Keratinocyte (primary cell): ENCODE measurements at places on chromosomes 4 and X.

- no peak for DNase-seq
- no peak overlapping the region for H3K4me3 ChIP-seq
- peak overlapping the region; percentile 56 for H3K27ac ChIP-seq
- H3K4me1 ChIP-seq, result peaks cover 7% of the 10 kb centered on the region
- H3K27me3 ChIP-seq, result no peaks in the 10 kb centered on the region
Observed at GRCh38 chr4:38967260-38968095, 64.7 kb downstream of the TMEM156 start.

DNA sequence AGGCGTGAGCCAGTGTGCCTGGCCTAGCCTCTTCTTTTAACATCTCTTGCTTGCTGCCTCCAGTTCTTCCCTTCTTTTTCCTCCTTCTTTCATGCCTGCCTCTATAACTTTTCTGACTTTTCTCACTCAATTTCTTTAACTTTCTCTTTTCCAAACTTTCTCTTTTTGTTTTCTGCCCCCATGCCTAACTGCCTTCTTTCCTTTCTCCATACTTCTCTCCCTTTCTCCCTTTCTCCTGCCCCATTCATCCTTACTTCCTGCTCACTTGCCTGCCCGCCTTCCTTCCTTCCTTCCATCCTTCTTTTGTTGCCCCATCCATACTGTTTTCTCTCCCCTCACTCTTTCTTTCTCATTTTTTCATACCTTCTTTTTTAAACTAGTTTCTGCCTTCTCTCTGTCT, 105.2 kb downstream of the RBMX2 start:
- no peak for DNase-seq
- H3K27me3 ChIP-seq, result no peaks in the 10 kb centered on the region
- H3K4me1 ChIP-seq, result no peaks in the 10 kb centered on the region
- H3K4me3 ChIP-seq, result no peak overlapping the region

DNA sequence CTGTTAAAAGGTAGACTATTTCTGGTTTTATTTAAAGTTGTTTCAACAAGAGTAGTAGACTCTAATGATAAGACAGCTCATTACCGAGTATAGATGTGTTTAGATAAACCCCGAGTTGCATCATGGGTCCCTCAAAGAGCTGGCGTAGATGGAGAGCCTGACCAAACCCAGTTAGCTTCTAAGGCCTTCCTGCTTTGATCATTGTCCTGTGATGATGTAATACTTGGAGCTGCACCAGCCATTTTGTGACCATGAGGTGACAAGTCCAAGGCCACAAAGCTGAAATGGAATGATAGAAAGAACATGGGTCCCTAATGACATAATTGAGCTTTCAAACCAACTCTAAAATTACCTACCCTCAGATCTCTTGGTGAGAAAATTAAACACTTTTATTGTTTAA, 66.6 kb upstream of the TAB3 start:
- no peaks in the 10 kb centered on the region for H3K27me3 ChIP-seq
- no peak overlapping the region for H3K27ac ChIP-seq
- H3K4me1 ChIP-seq, result no peaks in the 10 kb centered on the region
- no peak overlapping the region for H3K4me3 ChIP-seq
- no peaks in the 10 kb centered on the region for H3K36me3 ChIP-seq

- no peak for DNase-seq
- no peaks in the 10 kb centered on the region for H3K36me3 ChIP-seq
- no peaks in the 10 kb centered on the region for H3K27me3 ChIP-seq
- H3K4me1 ChIP-seq, result no peaks in the 10 kb centered on the region
Observed at GRCh38 chrX:32644476-32645245, 566.7 kb downstream of the DMD start.

- DNase-seq, result no peak
- no peak overlapping the region for H3K4me3 ChIP-seq
- H3K27me3 ChIP-seq, result peaks cover 3% of the 10 kb centered on the region
- no peaks in the 10 kb centered on the region for H3K36me3 ChIP-seq
- peaks cover 32% of the 10 kb centered on the region for H3K4me1 ChIP-seq
Observed at GRCh38 chrX:72621163-72621562, 48.5 kb upstream of the HDAC8 start.

- H3K27ac ChIP-seq, result no peak overlapping the region
- H3K36me3 ChIP-seq, result no peaks in the 10 kb centered on the region
- no peak for DNase-seq
- no peaks in the 10 kb centered on the region for H3K27me3 ChIP-seq
- no peaks in the 10 kb centered on the region for H3K4me1 ChIP-seq
- H3K4me3 ChIP-seq, result no peak overlapping the region
Observed at GRCh38 chr4:6591313-6591712, 16.3 kb downstream of the MAN2B2 start.

- H3K4me3 ChIP-seq, result no peak overlapping the region
- H3K36me3 ChIP-seq, result no peaks in the 10 kb centered on the region
- no peak for DNase-seq
- H3K27ac ChIP-seq, result no peak overlapping the region
Observed at GRCh38 chr4:185859111-185859510, 47.1 kb upstream of the SORBS2 start.

DNA sequence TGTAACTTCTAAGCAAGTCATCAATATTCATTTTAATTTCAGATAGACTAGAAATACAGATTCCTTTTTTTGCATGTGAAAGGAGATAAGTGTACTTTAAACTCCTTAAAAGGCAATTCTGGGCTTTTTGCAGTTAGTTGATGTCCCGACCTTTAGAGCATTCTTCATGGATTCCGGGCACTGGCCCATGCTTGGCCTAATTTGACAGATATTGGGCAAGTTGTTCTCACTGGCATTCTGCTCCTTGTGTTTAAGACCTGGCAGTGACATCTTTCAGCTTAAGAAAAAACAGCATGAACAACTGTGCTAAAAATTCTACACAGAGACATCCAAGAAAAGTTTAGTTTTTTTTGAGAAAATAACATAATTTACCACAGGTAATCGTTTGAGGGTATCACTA, 1037.2 kb downstream of the PCDH18 start:
- DNase-seq, result no peak
- H3K27ac ChIP-seq, result no peak overlapping the region
- H3K36me3 ChIP-seq, result no peaks in the 10 kb centered on the region
- no peaks in the 10 kb centered on the region for H3K4me1 ChIP-seq

- H3K36me3 ChIP-seq, result no peaks in the 10 kb centered on the region
- H3K27ac ChIP-seq, result no peak overlapping the region
Observed at GRCh38 chr4:149521611-149522425, 293.8 kb downstream of the IQCM start.

GRCh38 chr4:5843573-5844530, 49.0 kb downstream of the CRMP1 start:
- no peak for DNase-seq
- H3K4me3 ChIP-seq, result no peak overlapping the region
- H3K27ac ChIP-seq, result no peak overlapping the region
- no peaks in the 10 kb centered on the region for H3K27me3 ChIP-seq
- no peaks in the 10 kb centered on the region for H3K4me1 ChIP-seq

- H3K27me3 ChIP-seq, result no peaks in the 10 kb centered on the region
- peak; percentile 57 for DNase-seq
- H3K4me1 ChIP-seq, result no peaks in the 10 kb centered on the region
- H3K4me3 ChIP-seq, result no peak overlapping the region
- no peaks in the 10 kb centered on the region for H3K36me3 ChIP-seq
Observed at GRCh38 chr4:53196882-53197771, 168.7 kb downstream of the SCFD2 start.

DNA sequence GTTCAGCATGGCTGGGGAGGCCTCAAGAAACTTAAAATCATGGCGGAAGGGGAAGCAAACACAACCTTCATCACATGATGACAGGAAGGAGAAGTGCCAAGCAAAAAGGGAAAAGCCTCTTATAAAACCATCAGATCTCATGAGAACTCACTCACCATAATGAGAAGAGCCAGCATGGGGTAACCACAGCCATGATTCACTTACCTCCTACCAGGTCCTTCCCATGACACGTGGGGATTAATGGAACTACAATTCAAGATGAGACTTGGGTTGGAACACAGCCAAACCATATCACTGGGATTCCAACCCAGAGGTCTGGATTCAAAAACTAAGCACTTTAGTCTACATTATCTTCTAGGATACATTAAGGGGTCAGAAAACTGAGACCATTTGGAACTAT, 609.6 kb upstream of the SPANXN1 start:
- H3K4me3 ChIP-seq, result no peak overlapping the region
- H3K27ac ChIP-seq, result no peak overlapping the region
- H3K36me3 ChIP-seq, result no peaks in the 10 kb centered on the region
- DNase-seq, result no peak

GRCh38 chr4:84733343-84734033, 150.6 kb downstream of the CDS1 start:
- H3K36me3 ChIP-seq, result peaks cover 9% of the 10 kb centered on the region
- no peak overlapping the region for H3K4me3 ChIP-seq
- DNase-seq, result no peak
- H3K27me3 ChIP-seq, result no peaks in the 10 kb centered on the region

- H3K36me3 ChIP-seq, result no peaks in the 10 kb centered on the region
- no peak overlapping the region for H3K4me3 ChIP-seq
- H3K27me3 ChIP-seq, result no peaks in the 10 kb centered on the region
- no peak for DNase-seq
Observed at GRCh38 chrX:50609796-50610195, 139.2 kb upstream of the DGKK start.

DNA sequence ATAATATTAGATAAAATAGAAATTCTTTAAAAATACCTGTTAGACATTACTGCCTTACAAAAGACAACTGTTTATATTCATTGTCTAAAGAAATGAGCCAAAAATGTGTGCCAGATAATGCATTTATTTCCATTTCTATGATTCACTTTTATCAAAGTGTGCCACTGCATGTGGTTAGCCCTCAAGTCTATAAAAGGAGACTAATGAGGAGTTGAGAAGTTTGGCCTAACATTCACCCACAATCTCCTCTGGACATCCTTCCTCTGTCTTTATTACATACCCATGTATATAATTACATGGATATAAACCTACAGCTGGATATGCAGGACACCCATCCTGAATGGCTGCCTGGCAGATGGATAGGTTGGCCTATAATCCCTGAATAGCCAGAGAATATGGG, 42.6 kb upstream of the PDE5A start:
- no peak overlapping the region for H3K4me3 ChIP-seq
- H3K36me3 ChIP-seq, result no peaks in the 10 kb centered on the region
- H3K4me1 ChIP-seq, result no peaks in the 10 kb centered on the region
- no peaks in the 10 kb centered on the region for H3K27me3 ChIP-seq
- no peak overlapping the region for H3K27ac ChIP-seq
- no peak for DNase-seq

GRCh38 chr4:154014407-154015321, 225.8 kb upstream of the SFRP2 start:
- no peaks in the 10 kb centered on the region for H3K36me3 ChIP-seq
- H3K4me1 ChIP-seq, result no peaks in the 10 kb centered on the region
- DNase-seq, result no peak
- no peak overlapping the region for H3K4me3 ChIP-seq
- no peak overlapping the region for H3K27ac ChIP-seq

DNA sequence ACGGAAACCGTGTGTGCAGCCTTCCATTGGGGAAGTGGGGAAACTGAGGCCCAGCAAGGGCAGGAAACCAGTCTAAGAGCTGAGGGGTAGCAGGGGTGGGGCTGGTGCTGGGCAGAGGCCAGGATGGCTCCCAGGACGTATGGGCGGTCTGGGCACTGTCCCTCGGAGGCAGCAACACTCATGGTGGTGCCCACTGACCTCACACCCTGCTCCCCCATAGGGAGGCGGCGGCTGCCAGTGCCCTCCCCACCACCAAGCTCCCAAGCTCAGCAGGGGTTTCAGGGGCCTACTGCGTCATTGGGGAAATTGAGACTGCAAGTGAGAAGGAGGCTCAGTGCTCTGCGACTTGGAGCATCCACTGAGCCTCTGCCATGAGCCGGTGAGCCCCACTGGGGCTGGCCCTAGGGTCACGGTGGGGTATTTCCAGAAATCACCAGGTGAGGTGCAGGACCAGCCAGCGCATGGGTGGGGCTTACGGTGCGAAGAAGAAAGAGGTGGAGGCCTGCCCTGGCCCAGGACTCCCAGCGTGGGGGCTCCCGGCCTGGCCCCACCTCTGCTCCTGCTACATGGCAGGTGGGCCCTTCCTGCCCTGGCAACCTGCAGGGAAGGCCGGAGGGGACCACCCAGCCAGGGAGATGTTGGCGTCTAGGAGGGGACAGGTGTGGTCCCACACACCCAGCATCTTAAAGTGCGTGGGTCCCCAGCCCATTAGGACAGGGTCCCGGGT, 915 bp downstream of the MSANTD1 start:
- no peak for DNase-seq
- H3K4me3 ChIP-seq, result no peak overlapping the region
- no peaks in the 10 kb centered on the region for H3K36me3 ChIP-seq

DNA sequence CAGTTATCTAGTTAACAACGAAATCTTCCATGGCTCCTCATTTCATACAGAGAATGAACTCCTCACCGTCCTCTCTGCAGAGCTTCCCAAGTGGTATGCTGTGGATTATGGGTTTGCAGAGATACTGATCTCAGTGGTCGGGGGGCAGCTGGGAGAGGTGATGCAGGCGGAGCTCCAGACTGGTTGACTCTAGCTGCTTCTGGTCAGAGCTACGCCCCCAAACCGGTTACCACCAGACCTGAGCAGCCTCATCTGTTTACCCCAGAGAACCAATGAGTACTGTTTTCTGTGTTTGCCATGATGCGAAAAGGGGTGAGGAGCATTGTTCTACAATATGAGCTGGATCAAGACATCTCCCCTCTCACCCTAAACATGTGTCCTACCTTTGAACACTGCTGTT, 135.7 kb upstream of the PLAC1 start:
- H3K4me1 ChIP-seq, result no peaks in the 10 kb centered on the region
- no peak overlapping the region for H3K27ac ChIP-seq
- DNase-seq, result no peak
- no peaks in the 10 kb centered on the region for H3K27me3 ChIP-seq
- H3K36me3 ChIP-seq, result peaks cover 4% of the 10 kb centered on the region

DNA sequence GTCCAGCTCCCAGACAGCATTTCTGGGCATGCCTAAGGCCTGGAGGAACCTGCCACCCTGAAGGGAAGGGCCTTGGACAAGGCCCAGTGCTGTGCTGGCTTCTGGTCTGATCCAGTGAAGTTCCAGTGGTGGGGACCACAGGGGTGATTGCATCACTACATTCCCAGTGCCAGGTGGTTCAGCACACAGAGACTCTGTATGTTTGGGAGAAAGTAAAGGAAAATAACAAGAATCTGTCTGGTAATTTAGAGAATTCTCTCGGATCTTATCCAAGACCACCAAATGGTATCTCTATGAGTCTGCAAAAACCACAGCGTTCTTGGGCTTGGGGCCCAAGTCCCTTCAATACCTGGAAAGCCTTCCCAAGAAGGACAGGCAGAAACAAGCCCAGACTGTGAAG, 131.8 kb upstream of the MAD2L1 start:
- DNase-seq, result no peak
- no peaks in the 10 kb centered on the region for H3K36me3 ChIP-seq
- no peak overlapping the region for H3K27ac ChIP-seq
